GM12864 (cell line): ENCODE measurements at places on chromosomes 6 and 20.

GRCh38 chr6:107064579-107065065, 36.6 kb downstream of the MTRES1 start:
- DNase-seq, result no peak

DNA sequence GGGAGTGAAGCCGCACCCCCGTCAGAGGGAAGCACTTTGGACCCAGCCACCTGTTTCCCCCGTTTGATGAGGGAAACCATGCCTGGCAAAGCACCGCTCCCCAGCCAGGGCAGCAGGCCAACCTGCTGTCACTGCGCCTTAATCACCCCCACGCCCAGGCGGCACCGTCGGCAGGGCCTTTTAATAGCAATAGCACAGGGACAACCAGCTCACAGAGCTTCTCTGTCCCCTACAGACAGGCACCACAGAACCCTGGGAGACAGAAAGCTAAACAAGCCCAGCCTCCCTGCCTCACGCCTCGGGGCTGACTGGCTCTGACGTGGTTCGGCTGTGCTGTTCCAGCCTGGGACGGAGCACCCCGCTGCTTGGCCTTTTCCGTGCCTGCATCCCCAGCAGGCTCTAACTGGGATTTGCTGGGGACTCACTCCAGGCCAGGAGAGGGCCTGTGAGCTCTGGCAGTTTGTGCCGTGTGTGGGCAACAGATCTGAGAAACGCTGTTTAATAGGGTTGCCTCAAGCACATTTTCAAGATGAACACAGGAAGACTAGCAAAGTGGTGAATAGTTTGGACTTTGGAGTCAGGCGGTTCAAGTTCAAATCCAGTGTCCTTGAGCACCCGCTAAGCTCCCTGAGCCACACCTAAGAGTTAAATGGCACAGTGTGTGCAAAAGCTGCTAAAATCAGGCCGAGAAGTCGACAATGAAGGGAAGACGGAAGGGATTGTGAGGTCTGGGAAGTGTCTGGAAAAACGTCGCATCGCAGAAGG, 223.8 kb downstream of the NRN1 start:
- DNase-seq, result no peak

DNA sequence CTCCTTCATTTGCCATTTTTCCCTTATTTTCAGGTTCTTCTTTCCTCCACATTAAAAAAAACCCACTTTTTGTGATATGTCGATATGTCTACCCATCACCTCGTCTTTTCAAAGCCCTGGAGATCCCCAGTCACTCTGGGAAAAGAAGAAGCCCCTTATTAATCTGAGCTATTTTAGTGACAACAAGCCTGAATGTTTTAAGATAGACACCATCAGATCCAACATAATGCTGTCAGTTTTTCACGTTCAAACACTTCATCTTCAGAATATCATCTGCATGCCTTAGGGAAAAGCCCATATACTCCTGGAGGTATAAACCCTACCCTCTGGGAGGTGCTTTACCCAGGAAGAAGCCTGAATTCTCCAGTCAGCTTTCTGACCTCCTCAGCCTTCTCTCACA, 464.0 kb upstream of the CDH4 start:
- no peak for DNase-seq

GRCh38 chr20:22523499-22524392, 60.6 kb downstream of the FOXA2 start:
- DNase-seq, result no peak

- no peak for DNase-seq
These were observed 4.5 kb downstream of the TP53INP2 start for GRCh38 chr20:34708621-34709043.

DNA sequence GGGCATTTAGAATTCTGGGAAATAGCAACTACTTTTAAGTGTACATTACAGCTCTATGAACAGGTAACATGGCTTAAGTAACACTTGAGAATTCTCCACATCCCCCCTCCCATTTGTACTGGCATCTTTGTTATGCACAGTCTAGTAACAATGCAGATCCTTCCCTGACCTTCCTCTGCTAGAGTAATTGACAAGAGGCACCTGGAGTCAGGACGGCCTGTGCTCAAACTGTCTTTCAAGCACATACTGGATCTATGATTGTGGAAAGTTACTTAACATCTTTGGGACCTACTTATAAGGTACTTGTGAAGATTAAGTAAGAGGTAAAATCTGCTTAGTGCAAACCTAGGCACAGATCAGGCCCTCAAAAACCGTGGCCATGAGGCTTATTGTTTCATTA, 21.9 kb upstream of the GSTA3 start:
- DNase-seq, result no peak

GRCh38 chr6:142761756-142762155, 183.2 kb downstream of the HIVEP2 start:
- no peak for DNase-seq

- no peak for DNase-seq
These were observed 537 bp downstream of the PRR3 start for GRCh38 chr6:30557683-30557981.

DNA sequence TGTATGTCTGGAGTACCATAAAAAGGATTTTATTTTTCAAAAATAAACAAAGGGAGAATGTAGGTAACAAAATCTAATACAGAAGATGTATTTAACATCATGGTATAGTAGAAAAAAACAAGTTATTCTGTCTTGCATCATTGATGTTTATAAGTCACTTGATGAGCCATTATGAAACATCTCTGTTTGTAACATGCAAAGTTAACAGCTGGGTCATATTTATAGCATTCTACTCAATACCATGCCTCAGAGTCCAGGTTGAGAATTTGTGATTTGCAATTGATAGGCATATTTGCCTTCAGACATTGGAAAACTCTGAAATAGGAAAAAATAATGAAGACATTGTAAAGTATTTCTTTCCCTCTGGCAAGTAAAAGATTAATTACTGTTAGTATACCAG, 52.3 kb upstream of the IL20RA start:
- DNase-seq, result no peak

GRCh38 chr6:144951730-144952437, 666.7 kb downstream of the UTRN start:
- no peak for DNase-seq

GRCh38 chr20:50645253-50646068, 45.9 kb downstream of the RIPOR3 start:
- DNase-seq, result no peak

DNA sequence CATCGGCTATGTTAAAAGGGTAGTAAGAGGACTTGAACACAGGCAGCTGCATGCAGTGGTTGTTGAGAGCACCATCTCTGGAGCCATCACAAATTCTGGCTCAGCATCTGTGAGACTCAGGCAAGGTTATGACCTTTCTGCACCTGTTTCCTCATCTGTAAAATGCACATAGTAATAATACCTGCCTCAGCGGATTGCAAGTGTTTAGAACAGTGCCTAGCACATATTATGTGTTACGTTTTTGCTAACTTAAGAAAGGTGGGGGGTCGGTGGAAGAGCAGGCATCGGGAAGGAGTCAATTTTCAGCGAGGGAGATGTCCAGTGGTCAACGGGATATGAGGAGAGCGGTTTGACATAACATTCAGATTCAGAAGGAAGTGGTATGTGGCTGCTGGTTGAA, 2.9 kb downstream of the LY6G5C start:
- no peak for DNase-seq

- DNase-seq, result no peak
These were observed 1420.2 kb downstream of the GRIK2 start for GRCh38 chr6:102813489-102814275.

DNA sequence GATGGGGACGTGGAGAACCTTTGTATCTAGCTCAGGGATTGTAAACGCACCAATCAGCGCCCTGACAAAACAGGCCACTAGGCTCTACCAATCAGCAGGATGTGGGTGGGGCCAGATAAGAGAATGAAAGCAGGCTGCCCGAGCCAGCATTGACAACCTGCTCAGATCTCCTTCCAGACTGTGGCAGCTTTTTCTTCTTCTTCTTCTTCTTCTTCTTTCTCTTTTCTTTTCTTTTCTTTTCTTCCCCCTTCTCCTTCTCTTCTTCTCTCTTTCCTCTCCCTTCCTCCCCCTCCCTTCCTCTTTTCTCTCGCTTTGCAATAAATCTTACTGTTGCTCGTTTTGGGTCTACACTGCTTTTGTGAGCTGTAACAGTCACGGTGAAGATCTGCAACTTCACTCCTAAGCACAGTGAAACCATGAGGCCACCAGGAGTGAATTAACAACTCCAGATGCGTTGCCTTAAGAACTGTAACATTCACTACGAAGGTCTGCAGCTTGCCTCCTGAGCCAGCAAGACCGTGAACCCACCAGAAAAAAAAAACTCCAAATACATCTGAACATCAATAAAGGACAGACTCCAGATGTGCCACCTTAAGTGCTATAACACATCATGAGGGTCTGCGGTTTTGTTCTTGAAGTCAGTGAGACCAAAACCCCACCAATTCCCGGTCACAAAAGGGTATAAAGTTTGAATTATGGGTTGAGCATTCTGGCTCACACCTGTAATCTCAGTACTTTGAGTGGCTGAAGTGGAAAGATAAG, 19.6 kb upstream of the SERPINB1 start:
- no peak for DNase-seq

- no peak for DNase-seq
These were observed 168.5 kb upstream of the ATXN1 start for GRCh38 chr6:16929809-16930208.

- DNase-seq, result no peak
These were observed 3.6 kb downstream of the YTHDF1 start for GRCh38 chr20:63212393-63212730.

DNA sequence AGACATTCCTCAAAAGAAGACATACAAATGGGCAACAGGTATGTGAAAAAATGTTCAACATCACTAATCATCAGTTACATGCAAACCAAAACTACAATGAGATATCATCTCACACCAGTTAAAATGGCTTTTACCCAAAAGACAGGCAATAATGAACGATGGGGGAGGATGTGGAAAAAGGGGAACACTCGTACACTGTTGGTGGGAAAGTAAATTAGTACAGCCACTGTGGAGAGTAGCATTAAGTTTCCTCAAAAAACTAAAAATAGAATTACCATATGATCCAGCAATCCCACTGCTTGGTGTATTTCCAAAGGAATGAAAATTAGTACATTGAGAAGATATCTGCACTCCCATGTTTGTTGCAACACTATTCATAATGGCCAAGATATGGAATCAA, 8.6 kb upstream of the TMEM170B start:
- DNase-seq, result no peak

DNA sequence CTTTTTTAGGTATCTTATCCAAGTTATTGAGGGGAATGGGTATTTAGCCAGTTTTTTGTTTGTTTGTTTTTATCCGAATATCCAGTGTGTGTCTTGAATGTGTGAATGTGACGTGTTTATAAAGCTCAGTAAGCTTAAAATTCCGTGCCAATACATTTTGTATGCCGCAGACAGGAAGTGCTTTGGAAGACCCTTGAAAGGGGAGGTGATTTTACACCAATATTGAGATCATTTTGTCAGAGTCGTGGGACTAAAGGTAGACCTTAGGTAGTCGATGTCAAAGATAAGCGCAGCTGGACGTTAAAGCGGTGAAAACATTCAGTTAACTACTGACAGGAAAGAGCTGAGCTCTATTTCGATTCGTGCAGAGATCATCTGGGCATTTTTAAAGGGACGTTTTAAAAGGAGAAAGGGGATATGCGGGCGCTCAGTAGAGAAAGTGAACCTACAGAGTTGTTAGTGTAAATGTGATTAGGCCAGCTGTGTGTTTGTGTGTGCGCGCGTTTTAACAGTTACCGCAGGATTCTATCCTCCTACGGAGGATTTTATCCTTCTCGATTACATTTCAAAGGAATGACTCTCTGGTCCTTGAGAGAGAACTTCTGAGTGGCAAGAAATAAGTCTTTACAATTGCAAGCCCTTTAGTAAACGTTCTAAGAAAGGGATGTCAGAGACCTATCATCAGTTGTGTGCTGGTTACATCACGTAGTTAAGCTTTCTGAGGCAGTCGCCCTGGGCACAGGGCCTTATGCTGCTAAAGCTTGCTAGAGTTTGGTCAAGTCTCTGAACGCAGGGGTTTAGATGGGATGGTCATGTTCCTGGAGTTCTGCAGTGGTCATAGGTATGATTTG, 625 bp upstream of the ECHDC1 start:
- no peak for DNase-seq

DNA sequence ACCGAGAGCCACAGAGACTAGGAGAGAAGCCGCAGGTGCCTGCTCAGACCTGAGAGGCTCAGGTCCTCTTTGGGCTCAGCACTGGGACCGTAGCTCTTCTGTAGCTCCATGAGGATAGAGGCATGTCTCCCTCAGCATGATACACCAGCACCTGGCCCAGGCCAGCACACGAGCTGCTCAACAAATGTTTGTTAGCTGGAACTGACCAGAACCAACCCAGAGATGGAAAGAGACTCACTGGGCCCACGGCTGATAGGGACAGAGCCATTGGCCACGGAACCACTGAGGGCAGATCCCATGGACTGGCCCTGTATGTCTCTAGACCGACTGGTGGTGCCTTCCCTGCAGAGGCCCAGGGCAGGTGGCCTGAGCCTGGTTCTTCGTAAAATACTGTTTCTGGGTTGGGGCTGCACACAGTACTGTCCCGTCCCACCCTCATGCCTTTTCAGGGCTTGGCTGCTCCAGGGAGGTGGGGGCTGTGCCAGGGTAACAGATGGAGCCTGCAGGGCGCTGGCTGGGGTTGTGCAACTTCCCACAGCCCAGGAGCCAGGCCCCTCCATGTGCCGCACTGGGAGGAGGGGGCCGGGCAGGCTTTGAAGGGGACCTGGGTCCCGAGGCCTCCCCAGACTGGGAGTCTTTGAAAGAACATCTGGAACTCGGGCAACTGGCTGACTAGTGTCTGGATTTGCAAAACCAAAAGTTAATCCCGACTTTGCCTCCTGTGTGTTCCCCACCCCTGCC, 5.2 kb downstream of the C20orf204 start:
- DNase-seq, result no peak

- peak; percentile 68 for DNase-seq
These were observed at the start of gene LTA for GRCh38 chr6:31572041-31572911. TSS of gene LTA (plus strand) at chr6:31572289. CDS start at chr6:31572743, 454 bp downstream.

GRCh38 chr6:113491376-113491775, 365.8 kb upstream of the MARCKS start:
- DNase-seq, result no peak

DNA sequence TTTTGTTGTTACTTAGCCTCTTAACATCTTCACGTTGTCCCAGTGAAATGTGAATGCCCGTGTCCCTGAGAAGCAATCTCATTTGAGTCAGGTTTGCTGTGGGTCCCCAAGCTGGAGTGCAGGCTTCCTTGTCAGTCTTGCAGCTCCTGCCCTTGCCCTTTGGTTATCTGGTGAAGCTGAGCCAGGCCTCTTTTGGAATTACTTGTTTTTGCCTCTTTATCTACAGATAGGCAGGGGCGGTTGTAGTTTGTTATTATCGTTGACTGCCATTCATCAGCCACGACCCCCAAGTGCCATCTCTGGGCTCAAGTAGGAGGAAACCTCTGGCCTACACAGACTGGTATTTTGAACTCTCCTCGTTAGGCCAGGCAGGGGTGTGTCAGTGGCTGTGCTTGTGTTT, 2.2 kb downstream of the TMEM14C start:
- DNase-seq, result no peak

DNA sequence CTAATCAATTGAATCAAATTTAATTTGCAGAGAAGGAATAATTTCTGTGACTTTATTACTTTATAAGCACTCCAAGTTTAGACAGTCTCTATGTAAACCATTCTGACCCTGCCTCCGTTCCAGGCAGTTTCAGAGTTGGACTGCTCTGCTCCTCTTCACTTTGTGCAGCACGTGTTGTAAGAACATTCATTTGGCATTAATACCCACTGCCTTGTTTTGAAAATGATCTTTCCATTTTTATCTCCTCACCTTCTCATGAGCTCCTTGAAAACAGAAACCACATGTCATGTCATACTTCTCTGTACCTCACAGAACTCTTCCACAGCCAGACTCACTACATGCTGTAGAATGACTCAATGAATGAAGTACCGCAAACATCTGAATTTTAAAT, 25.5 kb downstream of the SLC22A1 start:
- no peak for DNase-seq

- DNase-seq, result no peak
These were observed 20.9 kb upstream of the EPM2A start for GRCh38 chr6:145756170-145756662.
